ENCODE measurements at places on chromosomes 12 and 14. TPM values are rescaled to one million over a fixed set of nuclear protein-coding genes. Genes with fewer than 3 reads are reported as not detected.

Gene PRICKLE1
- not detected for total RNA-seq

Gene ATL1
- total RNA-seq, result 1.3 TPM

Gene AVPR1A
- total RNA-seq, result not detected

Gene PTGER2
- 1.2 TPM for total RNA-seq

Gene AKT1
- total RNA-seq, result 113 TPM

Gene CLEC14A
- not detected for total RNA-seq
